ENCODE measurements at places on chromosomes 13 and 19. TPM values are rescaled to one million over a fixed set of nuclear protein-coding genes. Genes with fewer than 3 reads are reported as not detected.

DNA sequence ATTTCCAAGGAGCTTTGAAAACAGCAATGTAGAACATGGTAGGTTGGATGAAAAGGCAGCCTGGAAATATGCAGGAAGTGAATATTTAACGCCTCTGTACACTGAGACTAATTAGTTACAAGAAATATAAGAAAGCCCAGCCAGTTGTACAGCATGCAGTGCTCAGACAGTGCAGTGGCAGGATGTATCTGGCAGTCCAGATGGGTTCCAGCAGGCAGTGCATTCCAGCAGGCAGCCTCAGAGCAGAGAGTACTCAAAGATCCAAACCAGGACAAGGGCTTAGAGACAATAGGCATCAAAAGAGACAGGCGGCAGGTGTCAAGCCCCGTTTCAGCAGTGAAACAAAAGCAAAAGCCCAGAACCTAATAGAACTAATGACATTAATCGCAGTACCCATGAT, 2776.3 kb downstream of the PCDH9 start:
- no peaks in the 10 kb centered on the region for H3K4me1 ChIP-seq
- H3K27me3 ChIP-seq = no peaks in the 10 kb centered on the region
- no peak overlapping the region for H3K27ac ChIP-seq
- H3K4me3 ChIP-seq = no peak overlapping the region
- H3K36me3 ChIP-seq = no peaks in the 10 kb centered on the region

- peaks cover 50% of the 10 kb centered on the region for H3K36me3 ChIP-seq
- H3K4me3 ChIP-seq = no peak overlapping the region
- no peaks in the 10 kb centered on the region for H3K27me3 ChIP-seq
- no peak for DNase-seq
These were observed 5.8 kb downstream of the SMIM7 start for GRCh38 chr19:16654140-16654539.

The ZNF418 gene
- total RNA-seq = 0.04 TPM

DNA sequence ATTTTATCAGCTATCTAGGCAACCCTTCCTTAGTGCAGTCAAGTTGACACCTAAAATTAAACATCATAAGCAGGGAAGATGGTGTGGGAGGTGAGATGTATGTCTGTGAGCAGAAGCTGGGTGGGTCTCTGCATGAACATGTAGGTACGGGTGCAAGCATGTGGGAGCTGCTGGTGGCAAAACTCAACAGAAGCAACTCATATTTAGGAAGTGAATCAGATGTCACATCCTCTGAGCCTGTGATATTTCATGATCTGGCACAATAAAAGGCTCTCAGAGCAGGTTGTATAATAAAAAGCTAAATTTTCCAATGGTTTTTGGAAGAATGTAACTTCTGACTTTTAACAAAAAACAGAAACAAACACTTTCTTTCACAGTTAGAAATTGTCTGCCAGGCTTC, 44.4 kb downstream of the C1QTNF9 start:
- H3K36me3 ChIP-seq = no peaks in the 10 kb centered on the region
- H3K4me1 ChIP-seq = peaks cover 14% of the 10 kb centered on the region
- no peak for DNase-seq
- no peak overlapping the region for H3K4me3 ChIP-seq
